ENCODE measurements at places on chromosomes 13 and 19. TPM values are rescaled to one million over a fixed set of nuclear protein-coding genes. Genes with fewer than 3 reads are reported as not detected.

GRCh38 chr19:39127812-39128515, 2.4 kb downstream of the PAK4 start:
- H3K27me3 ChIP-seq = no peaks in the 10 kb centered on the region
- no peak for DNase-seq
- peak overlapping the region; percentile 93 for H3K4me3 ChIP-seq
- no peak overlapping the region for H3K27ac ChIP-seq
- H3K4me1 ChIP-seq = peaks cover 62% of the 10 kb centered on the region

The SMIM44 gene
- total RNA-seq = not detected

The CA11 gene
- 13.0 TPM for total RNA-seq

The CYP4F2 gene
- not detected for total RNA-seq

- no peak overlapping the region for H3K27ac ChIP-seq
- peaks cover 6% of the 10 kb centered on the region for H3K27me3 ChIP-seq
These were observed 31.5 kb upstream of the ZNF766 start for GRCh38 chr19:52237771-52238400.

GRCh38 chr19:18795540-18795939, 4.4 kb upstream of the COMP start:
- DNase-seq = no peak
- H3K4me1 ChIP-seq = no peaks in the 10 kb centered on the region
- H3K4me3 ChIP-seq = no peak overlapping the region
- H3K27ac ChIP-seq = no peak overlapping the region
- H3K27me3 ChIP-seq = peaks cover 71% of the 10 kb centered on the region
